ENCODE measurements at places on chromosomes 7 and 10.
A peak's percentile ranks its signal among the peaks of the same experiment; 100 is the strongest.

GRCh38 chr10:71214641-71215559 is 2.5 kb downstream of the UNC5B start:
- no peak for DNase-seq

- DNase-seq: no peak
Measured at GRCh38 chr7:81206217-81206616, 287.4 kb upstream of the SEMA3C start.

DNA sequence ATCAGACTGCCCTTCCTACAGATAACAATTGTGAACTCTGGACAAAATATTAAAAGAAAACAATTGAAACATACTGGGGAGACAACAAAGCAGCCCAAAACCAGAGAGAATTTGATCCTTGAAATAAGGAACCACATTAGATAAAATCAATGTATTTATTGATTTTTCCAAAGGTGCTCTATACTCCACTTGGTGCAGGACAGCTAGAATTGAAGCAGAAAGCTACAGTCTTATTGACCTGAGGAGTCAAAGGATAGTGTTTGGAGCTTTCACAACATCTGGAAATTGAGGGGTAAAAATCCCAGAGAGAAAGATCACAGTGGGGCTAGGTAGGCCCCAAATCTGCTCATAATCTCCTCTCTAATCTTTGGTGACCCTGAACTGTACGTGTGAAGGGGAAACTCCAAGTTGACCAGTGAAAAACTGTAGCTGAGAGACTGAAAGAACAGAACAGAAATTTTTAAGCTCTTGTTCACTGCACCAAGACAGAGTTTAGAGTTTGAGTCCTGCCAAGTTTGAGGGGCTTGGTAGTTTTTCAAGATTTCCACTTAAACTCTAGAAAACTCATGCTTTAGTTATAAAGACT is 70.2 kb downstream of the SAMD9 start:
- DNase-seq: no peak

DNA sequence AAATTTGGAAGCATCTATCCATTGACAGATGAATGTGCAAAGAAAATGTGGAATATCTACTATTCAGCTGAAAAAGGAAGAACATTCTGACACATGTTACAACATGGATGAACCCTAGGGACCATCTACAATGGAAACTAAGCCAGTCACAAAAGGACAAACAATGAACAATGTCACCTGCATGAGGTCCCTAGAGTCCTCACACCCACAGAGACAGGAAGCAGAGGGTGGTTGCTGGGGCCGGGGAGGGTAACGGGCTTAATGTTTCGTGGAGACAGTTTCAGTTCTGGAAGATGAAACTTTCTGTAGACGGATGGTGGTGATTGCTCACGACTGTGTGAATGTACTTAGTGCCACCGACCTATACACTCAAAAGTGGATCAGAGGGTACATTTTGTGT is 282.9 kb downstream of the ADARB2 start:
- DNase-seq: no peak

DNA sequence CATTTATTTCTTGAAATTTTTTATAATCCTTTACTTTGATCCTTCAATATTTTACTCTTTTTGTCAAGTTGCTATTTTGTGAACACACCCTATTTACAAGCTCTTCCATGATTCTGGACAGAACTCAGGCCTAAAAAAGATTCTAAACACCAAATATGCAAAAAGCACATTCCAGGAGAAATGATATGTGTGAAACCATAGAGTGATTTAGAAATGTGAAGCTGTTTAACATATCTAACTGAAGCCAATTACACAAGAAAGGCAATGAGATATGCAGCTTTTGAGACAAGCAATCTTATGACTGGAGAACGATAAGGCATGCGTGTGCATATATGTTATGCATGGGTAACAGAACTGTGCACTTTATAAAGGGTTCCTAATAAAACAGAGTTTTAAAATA is 243.0 kb downstream of the CACNA2D1 start:
- DNase-seq: no peak

DNA sequence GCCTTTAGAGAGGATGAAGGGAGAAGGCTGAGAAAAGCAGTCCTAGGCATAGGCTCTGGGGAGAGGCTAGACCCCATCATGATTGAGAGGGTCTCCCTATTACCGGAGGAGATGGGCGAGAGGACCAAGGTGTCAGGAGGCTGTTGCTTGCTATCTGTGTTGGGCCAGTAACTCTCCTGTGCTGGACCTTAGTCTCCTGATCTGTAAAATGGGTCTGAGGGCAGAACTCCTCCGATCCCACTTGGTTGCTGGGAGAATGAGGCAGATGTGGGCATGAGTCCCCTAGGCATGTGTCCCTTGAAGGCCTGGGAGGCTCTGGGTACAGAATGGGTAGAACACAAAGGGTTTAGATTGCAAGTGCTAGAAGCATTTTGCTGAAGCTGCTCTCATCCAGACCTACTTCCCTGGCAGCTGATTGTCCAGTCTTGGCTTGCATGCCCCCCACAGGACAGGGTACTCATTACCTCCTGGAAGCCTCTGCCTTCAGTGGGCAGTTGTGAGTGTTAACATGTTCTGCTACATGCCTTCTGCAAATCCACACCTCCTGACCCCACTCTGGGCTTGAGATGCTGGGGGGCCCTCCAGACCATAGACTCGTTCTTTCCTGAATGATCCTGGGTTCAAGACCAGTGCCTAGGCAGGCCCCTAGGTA is 4.4 kb downstream of the ZMIZ1 start:
- no peak for DNase-seq

DNA sequence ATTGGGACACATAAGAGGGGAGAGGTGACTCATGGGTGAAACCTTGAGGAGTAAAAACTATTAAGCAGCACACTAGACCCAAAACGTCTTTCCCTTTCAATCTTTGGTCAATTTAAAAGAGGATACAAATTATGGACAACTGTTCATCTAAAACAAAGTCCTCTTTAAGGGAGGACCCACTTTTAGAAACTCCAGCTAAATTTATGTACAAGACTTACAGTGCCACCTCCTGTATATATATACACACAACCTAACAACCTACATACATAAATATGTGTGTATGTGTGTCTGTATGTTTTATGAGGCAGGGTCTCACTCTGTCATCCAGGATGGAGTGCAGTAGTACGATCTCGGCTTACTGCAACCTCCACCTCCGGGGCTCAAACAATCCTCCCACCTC is 18.1 kb upstream of the ZC3HAV1 start:
- no peak for DNase-seq

- no peak for DNase-seq
Measured at GRCh38 chr7:115496006-115496405, 534.6 kb downstream of the TFEC start.

DNA sequence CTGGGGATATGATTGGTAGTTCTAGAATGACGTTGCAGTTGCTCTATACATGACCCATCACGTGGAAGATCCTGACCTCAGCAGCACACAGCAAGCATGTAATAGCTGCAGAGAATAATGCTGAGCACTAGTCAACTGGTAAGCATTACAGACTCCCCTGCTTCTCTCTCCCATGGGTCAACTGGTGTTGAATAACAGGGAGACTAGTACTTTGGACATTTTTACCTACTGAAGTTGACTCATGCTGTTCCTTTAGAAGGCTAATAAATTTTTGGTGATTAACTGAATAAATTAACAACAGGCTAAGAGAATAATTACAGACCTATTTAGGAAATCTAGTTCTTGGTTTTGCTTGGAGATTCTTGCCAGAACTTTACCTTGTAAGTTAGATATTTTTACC is 234.1 kb downstream of the AUTS2 start:
- DNase-seq: no peak

DNA sequence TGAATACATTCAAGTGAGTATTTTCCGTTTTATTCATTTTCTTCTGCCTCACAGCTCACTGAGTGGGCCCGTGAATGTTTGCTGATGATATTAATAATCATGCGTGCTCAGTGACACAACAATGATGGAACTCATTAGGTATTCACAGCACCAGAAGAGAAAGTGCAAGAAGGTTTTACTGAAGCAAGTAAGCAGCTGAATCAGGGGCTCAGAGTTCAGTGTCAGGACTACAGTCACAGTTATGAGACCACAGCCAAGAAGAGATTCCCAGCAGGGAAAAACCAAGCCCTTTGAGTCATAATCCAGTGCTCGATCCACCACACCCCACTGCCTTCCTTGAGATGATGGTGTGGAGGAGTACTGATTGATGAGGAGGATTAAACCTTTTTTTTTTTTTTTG is 247.4 kb downstream of the KIAA1217 start:
- DNase-seq: no peak

- no peak for DNase-seq
Measured at GRCh38 chr7:16961641-16962040, 79.9 kb upstream of the AGR3 start.

GRCh38 chr10:121753726-121754476 is 155.7 kb upstream of the FGFR2 start:
- DNase-seq: no peak

- no peak for DNase-seq
Measured at GRCh38 chr7:751826-752225, 24.7 kb upstream of the PRKAR1B start.

GRCh38 chr7:121531175-121532070 is 135.3 kb upstream of the FAM3C start:
- no peak for DNase-seq

- DNase-seq: no peak
Measured at GRCh38 chr7:108204281-108204796, 74.2 kb upstream of the LAMB4 start.

GRCh38 chr10:20089879-20090278 is 273.6 kb downstream of the PLXDC2 start:
- no peak for DNase-seq

GRCh38 chr7:134367956-134368749 is 51.4 kb upstream of the SLC35B4 start:
- no peak for DNase-seq

DNA sequence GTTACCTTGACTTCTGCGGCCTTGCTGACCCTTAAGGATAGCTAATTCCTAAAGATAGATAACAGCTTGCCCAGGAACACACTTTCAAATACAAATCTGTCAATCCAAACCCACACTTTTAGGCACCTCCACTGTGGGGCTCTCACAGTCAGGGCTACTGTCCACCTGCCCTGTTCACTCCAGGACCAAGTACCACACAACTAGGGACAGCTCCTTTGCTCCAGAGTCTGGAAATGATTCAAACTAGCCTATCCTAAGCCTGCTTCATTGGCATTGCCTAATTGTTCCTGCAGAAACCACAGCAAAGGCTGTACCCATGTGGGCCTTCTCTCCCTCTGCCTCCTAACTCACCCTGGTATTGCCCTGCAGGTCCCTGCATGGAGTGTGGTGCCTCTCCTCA is 538.9 kb upstream of the IGFBP3 start:
- DNase-seq: no peak

- no peak for DNase-seq
Measured at GRCh38 chr7:22555476-22555875, 55.5 kb upstream of the STEAP1B start.

- no peak for DNase-seq
Measured at GRCh38 chr10:43665054-43665453, 16.4 kb upstream of the ZNF32 start.

GRCh38 chr7:102220229-102220850 is 66.3 kb upstream of the SH2B2 start:
- no peak for DNase-seq

DNA sequence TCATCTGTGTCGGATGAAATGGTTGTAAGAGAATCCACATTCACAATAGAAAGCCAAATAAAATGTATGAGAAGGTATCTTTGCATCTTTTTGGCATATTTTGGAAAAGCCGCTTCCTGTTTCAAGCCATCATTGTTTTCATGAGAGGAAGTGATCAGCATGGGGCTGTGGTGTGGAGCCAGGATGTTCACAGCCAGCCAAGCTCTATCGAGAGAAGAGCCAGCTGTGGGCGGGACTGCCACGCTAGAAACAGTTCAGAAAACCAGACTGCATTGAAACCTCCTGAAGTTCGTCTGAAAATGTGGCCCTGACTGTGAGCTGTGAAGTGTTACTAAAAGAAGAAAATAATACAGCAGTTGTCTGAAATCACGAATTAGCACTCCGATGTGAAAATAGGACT is 21.2 kb upstream of the NPS start:
- no peak for DNase-seq

DNA sequence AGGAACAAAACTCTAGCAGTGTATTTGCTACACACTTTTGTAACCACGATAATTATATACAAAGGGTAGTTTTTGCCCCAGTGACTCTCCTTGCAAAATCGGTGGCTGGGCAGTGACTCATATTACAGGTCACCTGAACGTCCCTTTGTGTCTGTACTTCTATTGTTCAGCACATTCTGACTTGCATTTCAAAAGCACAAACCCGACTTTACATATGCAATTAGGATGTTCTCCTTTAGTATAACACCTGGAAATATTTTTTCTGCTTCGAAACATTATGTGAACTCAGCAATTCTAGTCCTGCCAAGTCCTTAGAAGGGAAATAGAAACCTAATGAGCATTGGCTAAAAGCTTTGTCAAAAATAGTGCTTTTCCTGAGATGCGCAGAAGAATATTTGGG is 6.0 kb downstream of the PRR15 start:
- no peak for DNase-seq

GRCh38 chr10:89233033-89233432 is 18.5 kb downstream of the LIPA start:
- DNase-seq: no peak

DNA sequence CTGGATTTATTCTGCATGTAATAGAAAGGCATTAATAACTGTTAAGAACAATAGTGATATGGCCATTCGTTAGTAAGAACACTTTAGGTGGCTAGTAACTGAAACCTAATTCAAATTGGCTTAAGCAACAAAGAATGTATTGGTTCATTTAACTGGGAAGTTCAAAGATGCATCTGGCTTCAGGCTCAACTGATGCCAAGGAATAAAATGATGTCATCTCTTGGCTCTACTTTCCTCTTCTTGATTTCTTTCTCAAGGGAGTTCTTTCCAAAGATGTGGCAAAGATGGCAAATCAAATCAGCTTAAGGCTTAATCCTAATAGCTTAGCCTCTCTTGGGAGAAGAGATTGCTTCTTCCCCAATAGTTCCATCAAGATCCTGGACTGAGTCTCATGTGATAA is 51.6 kb downstream of the PIK3CG start:
- no peak for DNase-seq

GRCh38 chr7:55078465-55079372 is 59.9 kb downstream of the EGFR start:
- DNase-seq: no peak

DNA sequence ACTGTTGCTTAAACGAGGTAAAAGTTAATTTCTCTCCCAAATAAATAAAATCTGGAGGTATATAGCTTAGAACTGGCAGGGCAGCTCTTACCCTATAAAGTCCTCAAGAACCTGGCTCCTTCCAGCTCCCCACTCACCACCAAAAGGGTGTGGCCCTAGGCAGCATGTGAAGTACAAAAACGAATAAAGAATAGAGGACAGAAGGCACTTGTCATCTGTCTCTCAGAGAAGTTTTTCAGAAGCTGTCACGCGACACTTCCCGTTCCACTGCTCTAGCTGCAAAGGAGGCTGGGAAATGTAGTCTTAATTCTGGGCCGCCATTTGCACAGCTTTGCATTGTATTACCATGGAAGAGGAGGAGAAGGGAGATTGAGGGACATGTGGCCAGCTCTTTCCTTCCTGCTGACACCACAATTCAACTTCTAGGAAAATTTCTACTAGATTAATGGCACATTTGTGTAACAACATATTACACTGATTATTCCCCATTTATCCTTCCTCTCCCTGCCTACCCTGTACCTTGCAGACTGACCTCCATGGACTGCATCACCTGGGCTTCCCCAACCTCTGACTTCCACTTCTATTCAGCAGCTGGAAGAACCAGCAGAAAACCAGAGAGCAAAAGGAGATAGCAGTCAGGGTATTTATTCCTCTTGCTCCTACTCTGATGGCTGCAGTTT is 62.2 kb downstream of the CCDC71L start:
- peak; percentile 67 for DNase-seq

All from central memory CD4-positive, alpha-beta T cell (primary cell).